ENCODE measurements at places on chromosomes 12 and 14.

- DNase-seq = no peak
These were observed 133.7 kb downstream of the ADGRD1 start for GRCh38 chr12:131087302-131087818.

GRCh38 chr14:33505266-33505962 lies 445.5 kb downstream of the EGLN3 start:
- no peak for DNase-seq

- DNase-seq = no peak
These were observed 80.9 kb upstream of the OTX2 start for GRCh38 chr14:56891226-56891625.

DNA sequence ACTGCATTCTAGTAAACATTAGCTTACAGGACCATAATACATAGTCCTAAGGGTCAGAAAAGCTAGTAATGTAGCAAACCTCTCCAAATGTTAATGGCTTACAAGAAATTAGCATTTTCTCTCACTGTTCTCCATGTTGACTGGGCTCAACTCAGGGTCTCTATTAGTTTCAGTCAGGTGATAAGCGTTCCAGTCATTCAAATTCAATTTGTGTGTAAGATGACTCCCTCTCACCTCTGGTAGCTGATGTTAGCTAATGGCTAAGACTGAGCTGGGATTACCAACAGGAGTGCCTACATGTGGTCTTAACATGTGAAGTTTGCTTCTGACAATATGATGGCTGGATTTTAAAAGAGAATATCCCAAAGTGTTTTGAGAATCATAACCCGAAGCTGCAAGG lies 630.5 kb upstream of the USP15 start:
- no peak for DNase-seq

DNA sequence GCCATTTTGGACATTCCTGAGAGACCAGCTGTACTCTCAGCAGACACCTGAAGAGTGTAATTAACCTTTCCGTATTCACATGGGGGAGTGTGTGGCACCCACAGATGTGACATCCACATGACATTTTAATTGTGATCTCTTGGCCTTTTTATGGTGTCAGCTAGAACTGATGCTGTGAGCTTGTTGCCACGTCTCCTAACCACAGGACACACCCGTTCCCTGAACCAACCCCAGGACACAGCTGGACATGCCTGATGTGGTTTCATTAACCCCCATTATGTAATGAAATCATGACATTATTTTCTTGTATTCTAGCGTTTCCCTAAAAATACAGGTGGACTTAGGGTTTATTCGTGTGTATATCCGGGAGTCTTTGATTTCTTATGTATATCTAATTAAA lies 1036.1 kb downstream of the TMEM121 start:
- no peak for DNase-seq

DNA sequence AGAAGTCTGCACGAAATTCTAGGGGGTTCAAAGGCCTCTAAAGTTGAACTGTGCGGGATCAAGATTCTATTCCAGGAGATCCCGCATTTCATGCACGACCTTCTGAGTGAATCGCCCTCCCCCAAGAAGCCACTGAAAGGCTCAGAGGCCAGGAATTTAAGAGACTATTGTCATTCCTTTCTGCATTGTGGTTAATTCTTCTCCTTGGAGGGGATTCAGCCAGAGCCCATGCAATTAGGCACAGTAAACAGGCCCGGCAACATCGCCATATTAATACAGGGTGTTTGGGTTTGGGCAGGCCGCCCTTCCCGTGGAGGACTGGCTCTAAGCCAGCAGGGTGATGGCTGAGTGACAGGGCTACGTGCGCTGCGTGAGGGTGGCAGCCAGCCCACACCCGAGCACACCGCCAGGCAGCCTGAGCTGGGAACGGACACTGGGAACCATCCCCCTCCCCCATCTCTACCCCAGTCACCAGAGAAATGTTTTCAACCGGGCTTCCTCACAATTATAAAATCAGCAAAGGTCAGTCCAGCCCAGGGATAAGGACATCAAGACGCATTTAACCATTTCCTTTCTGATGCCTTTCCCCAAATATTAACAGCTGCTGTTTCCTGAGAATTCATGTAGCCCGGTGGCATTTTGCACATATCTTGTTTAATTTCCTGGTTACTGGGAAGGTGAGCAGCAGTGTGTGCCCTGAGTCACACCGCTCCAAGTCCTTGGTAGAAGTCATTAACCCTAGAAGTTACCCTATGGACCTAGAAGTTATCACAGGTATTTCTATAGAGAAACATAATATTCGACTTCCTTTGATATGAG lies 12.5 kb downstream of the EGLN3 start:
- no peak for DNase-seq

DNA sequence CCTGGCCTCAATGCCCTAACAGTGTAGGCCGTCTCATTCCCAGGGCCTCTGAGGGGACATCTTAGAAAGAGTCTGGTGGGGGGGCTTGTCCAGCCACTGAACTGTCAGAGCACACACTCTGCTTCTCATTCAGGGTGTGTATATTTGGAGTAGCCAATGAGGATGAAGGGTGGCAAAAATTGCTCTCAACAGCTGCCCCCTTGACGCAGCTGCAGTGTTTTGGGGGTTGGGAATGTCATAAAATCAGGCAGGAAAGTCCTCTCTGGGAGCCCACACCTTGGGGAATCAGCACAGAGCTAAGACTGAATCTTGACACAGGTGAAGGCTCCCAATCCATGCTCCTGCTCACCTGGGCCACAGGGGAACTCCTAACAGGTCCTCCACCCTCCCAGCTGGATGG lies 1.5 kb downstream of the RASAL1 start:
- no peak for DNase-seq

DNA sequence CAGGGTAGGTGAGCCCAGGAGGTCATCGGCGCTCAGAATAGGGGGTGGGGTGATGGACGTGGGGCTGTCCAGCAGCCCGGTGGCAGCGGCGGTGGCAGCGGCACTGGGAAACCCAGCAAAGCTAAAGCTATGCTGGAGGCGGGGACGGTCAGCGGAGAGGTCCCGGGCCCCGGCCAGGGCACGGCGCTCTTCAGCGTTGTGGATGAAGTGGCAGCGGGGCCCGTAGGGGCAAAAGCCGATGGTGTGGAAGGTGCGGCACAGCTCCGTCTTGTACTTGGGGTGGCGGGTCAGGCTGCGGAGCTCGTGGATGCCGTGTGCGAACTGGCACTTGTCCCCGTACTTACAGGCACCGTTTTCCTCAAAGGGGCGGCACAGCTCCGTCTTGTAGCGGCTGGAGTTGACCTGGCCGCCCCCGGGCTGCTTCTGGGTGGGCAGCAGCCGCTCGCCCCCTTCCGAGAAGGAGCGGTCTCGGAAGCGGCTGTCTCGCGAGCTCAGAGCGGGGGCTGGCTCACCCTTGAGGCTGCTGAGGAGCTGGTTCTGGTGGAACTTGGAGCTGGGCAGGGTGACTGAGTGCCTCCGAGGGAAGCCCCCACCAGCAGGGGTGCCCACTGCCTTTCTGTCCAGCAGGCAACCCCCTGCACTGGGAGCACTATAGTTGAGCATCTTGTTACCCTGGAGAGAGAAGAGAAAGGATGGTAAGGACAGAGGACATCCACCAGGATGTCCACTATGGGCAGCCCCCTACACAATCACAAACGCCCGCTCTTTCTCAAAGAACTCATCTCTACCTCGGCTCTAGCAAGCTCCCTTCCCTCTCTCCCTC lies 2.8 kb downstream of the ZFP36L1 start:
- DNase-seq = peak; percentile 51

DNA sequence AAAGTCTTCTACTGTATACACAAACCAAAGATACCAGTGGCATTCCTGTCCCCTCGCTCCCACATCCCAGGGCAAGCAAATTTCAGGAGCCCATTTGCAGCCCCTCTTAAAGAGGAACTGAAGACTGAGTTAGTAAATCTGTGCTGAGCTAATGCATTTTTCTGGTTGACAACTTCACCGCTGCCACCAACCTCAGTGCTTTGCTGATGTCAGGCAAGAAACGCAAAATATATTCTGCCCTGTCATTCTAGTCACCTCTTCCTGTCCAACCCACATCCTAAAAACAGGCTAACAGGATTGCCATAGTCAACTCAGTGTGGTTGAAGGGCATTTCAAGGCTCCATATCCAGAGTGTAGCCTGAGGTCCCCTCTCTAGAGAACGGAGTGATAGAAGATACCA lies 59.4 kb upstream of the FICD start:
- DNase-seq = no peak

- peak; percentile 96 for DNase-seq
These were observed 6.8 kb upstream of the NR4A1 start for GRCh38 chr12:52044292-52044983.

GRCh38 chr12:110718222-110718908 lies 24.3 kb downstream of the PPP1CC start:
- no peak for DNase-seq

GRCh38 chr12:79559591-79559990 lies 131.2 kb downstream of the PAWR start:
- peak; percentile 74 for DNase-seq

DNA sequence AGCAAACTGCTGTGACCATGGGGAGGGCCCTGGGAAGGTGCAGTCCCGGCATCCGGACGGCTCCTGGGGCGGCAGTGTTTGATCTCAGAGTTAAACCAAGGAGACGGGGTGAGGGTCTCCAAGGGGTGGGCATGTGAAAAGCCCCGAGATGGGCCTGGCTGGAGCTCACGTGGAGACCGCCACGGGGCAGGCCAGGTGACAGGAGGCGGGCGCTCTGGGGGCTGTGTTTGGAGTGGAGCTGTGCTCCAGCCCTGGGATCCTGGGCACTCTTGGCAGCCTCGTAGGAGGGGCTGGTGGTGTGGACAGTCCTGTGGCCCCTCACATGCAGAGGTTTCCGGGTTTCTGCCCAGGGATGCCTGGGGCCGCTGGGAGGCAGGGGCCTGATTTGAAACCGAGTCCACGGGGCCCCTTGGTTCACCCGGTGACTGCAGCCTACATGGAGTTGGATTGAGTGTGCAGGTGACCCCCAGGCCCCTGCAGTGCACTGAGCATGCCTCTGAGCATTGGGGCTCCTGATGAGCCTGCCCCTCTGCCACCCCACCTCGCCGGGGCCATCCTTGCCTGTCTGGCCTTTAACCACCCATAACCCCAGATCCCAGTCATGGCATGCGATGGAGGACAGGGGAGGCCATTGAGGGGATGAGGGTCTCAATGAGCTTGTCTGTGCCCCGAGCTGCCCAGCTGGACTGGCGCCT lies 8.4 kb downstream of the KIF26A start:
- DNase-seq = no peak

DNA sequence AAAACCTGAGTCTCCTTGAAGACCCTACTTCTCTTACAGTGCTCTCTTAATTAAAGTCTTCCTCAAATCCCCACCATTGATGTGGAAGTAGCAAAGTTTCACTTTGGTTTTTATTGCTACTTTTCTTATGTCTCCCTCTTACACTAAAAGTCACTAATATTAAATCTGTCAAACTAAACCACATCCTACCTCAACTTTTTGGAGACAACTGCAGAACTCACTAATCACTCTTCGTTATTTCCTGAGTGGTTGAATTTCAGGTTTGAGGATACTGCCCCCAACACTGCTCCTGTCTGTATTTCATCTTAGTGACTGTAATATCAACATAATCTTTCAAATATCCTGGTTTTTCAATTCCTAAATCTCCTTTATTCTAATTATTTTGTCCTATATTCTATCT lies 213.0 kb upstream of the PDE3A start:
- no peak for DNase-seq

- no peak for DNase-seq
These were observed 466.0 kb downstream of the RAD51B start for GRCh38 chr14:68285421-68286179.

- DNase-seq = no peak
These were observed 474 bp upstream of the CIT start for GRCh38 chr12:119877639-119877948.

DNA sequence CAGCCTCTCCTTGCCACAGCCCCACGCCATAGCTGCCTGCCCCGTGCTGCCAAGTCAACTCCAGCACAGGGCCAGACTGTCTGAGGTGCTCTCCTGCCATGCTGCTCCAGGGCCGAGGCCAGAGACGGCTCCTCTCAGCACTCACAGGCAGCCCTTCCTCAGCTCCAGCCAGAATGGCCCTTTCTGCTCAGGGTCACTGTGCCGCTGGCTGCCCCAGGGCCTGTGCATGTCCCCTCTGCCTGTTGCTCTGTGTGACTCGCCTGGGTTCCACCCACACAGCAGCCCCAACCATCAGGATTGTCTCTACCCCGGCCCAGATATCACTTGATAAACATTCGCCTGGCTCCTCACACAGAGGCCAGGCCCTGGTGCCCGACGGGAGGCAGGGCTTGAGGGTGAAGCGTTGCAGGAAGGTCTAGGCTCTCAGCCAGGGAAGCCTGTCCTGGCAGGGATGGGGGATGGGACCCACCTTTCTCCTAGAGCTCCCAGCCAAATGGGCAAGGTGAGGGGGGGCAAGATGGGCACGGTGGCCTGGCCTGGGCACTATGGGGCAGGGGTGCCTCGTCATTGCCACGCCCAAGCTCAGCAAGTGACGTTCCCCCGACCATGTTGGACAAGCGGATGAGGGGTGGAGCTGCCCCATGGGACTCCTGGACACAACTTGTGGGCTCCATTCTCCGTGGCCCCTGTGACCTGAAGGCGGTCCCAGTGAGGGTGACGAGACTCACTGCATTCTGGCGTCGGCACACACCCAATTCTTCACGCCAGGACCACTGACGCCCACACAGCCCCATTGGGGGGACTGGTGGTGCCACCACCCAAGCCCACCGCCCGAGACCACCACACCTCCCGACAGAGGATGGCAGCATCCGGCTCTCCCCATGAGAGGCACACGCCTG lies 27.4 kb upstream of the BTBD6 start:
- no peak for DNase-seq

- no peak for DNase-seq
These were observed 76.3 kb downstream of the MAP1LC3B2 start for GRCh38 chr12:116635487-116635886.

GRCh38 chr12:117125272-117125613 lies 26.0 kb upstream of the TESC start:
- DNase-seq = no peak

DNA sequence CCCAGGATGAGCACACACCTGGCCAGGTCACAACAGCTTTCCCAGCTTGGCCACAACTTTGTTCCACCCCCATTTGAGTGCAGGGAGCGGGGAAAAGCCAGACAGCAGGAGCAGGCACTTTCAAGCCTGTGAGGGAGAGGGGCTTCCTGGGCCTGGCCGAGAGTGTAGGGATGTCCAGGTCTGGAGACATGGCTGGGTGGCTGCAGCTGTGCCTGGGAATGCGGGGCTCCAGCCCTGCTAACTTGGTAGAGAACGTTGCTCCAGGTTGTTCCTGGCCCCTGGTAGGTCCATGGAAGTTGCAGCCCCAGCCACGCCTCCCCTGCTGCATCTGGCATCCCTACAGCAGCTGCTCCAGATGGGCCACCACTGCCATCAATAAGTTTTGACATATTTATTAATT lies 738.5 kb downstream of the SLC6A15 start:
- DNase-seq = no peak

Measured in fibroblast of gingiva (primary cell).